C1 segment of cervical spinal cord (tissue), 14 donors: ENCODE measurements at places on chromosomes 3 and 15.
A peak's percentile ranks its signal among the peaks of the same experiment; 100 is the strongest.

DNA sequence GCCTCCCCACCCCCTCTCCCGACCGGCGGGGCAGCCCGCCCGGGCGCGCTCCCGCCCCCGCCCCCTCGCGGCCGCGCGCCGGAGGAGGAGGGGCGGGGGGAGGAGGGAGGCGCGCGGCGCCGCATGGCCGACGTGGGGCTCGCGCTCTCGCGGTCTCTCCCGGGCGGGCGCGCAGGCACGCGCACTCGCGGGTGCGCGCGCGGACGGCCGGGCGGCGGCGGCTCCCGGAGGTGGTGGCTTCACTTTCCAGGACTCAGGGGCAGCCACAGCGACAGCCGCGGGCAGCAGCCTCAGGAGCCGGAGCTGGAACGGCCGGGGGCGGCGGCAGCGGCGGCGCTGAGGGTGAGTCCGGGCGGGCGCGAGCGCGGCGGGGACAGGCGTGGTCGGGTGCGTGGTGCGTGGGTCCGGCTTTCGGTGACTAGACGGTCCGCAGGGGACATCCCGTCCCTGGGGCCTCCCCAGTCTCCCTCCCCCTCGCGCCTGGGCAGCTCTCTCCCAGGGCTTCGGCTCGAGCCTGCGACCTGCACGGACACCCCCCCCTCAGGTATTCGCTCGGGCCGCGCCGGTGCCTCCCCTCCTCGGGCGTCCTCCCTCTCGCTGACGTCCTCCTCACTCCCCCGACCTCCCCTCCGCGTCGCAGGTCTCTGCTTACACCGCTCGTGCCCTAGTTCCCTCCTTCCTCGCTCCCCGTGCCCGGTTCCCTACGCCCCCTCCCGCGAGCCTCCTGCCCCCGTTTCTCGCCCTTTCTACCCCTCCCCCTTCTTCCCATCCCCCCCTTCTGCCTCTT lies at the start of gene UBE2E2:
UBE2E2 (plus strand) TSS at position 407 of the 787 bp plus-strand sequence.
- DNase-seq: peak; percentile 86

DNA sequence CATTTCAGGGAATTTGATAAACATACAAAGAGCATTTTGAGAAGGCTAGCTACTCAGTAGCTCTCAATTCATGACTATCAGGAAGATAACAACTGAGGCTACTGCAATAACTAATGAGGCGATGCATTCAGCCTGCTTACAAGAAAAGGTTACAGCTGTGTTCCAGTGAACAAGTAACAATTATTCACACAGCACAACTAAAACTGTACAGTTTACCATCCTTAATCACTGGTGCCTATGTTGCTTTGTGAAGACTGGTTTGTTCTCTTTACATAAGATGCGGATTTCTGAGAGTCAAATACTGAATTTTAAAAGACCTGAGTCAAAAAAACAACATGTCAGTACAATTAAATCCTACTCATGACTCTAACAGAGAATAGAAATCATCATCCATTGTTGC lies 526.3 kb downstream of the OTOL1 start:
- no peak for DNase-seq

DNA sequence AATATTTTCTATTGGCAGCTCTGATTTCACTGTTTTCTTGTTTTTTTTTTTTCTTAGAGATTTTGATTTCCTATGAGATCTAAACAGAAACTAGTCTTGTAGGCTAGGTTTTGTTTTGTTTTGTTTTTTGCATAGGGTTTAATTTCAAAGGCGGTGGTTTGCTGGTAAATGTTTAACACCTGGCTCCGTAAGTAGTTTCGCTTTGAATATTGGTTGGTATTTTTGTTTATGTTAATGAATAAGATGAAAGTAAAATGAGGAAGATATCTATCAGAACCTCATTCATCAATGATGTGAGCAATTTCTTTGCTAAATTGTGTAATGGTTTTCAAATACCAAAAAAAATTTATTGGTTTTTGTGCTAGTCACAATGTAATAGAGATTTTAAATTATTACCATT lies 39.7 kb upstream of the TM4SF1 start:
- DNase-seq: no peak

DNA sequence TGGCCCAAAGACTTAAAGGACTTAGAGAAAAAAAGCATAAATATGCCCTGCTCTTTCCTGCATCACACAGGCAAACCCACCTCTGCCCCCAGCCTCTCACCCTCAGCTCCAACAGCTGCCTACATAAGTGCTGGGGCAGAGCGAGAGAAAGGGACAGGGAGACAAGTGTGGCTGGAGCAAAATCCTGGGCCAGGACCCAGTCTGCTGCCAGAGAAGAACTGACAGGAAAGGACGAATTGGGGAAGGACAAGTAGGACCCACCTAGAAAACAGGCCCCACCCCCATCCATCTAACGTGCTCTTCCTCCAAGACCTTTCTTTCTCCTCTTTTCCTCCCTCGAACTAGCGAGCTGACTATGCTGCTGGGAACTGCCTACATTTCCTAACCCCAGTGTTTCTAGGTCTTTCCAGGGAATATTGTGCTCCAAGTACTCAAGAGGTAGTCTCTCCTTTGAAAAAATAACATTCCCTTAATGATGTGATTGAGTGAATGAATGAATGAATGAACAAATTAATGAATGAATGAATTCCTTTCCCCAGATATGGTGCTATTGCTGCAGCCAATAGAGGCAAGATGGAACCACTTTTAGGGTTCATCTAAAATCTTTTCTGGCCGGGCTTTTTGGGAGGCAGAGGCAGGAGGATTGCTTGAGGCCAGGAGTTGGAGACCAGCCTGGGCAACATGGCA lies 18.4 kb downstream of the IGDCC4 start:
- no peak for DNase-seq

DNA sequence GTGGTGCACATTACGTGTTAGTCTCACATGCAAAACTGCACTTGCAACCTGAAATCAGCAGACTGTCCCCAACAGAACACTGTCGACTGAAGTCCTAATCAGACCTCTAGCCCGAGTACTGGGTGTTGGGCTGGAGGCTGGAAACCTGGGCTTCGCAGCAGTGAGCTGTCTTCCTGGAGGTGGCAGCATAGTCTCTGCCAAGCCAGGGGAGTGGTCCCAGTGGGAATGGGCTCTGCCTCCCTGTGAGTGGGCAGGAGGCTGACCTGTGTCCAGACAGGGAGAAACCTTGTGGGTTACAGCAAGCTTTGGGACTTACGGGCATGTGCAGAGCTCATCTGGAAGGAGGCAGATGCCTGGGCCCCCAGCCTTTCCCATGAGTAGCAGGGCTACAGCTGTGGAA lies 38.2 kb upstream of the MYZAP start:
- DNase-seq: no peak

DNA sequence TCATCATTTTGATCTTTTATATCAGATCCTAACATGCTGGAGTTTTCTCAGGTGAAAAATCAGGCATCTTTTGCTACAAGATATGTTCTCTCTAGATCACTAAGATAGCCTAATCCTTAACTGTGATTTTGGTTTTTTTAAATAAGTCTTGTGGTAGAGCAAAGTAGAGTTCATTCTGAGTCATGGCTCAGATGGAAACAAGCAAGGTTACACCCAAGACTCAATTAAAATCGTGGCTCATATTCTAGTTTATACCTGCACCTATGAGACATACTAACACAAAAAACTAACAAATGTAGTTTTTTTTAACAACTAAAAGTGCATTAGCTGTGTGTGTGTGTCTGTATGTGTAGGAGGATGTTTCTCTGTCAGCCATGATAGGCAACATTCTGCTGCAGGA lies 428.2 kb downstream of the NLGN1 start:
- DNase-seq: no peak

DNA sequence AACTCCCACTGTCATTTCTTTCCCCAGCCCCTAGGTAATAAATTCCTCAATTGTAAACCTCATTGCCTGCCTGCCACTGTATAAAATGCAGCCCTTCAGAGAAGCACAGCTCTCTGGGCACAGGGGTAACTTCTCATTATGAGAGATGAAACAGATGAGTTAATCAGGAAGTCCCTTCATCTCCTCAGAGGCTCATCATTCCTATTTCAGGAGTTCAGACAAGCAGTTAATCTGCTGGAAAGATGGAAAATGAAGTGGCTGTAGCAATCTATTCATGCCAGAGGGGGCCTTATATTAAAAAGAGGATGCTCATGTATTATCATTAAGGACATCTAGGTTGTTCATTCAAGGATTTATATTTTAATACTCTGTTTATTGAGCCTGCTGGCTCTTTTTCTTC lies 519.5 kb upstream of the LMCD1 start:
- DNase-seq: no peak

DNA sequence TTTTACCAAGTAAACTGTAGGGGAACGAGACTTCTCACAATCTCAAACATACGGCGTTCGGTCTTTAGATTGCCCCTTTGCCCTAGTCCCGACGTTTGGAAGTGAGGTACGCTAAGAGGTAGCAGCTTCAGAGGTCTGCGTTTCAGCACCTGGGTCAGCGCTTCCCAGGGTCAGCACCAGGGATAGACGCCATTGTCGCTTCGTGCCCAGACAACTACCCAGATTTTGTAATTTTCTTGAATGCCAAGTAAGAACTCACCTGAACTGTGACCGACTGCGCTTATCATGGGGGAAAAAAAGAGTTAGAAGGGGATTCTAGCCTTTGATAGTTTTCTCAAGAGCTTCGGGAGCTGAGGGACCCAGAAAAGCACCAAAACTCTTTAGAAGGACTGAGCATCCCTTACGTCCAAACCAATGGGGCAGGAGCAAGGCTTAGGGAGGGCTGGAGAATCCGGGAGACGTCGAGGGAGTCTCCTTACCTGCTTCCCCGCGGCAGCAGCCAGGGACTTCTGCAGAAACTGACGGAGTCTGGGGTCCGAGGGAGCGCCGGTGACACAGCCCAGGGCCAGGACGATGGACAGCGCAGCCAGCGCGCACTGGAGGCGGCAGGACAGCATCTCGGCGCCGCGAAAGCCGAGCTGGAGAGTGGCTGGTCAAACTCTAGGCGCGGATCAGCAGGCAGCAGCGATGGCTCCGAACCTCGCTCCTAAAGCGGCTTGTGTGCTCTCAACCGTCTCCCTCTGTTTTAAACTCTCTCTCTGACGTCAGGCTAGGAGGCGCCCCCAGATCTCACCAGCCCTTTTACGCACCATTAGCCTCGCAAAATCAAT lies at the start of gene SST:
SST (minus strand) TSS at position 720 of the 830 bp plus-strand sequence; CDS start at position 617, 103 bp downstream.
- DNase-seq: no peak

DNA sequence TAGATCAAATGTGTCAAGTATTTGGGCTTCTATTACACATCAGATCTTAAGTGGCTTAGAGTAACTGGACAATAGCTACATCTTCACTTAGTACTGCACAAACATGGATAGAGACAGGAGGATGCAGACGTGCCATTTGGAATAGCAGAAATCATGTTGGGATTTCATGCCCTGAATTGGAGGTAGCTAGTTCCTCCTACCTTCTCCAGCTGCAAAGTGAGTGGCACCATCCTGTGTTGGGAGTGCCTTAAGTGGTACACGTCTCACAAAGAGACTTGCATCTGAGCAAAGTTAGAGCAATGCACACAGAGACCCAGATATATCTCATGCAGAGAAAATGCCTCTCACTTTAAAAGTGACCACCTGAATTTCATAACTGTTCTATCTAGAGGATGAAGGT lies 136.5 kb downstream of the SSR3 start:
- no peak for DNase-seq
